Activated CD8-positive, alpha-beta memory T cell treated with anti-CD3 and anti-CD28 coated beads, Interleukin-2, amount 50 U/mL, for 4 hours (primary cell): ENCODE measurements at places on chromosomes 11 and 22.
A peak's percentile ranks its signal among the peaks of the same experiment; 100 is the strongest.

- DNase-seq = no peak
These were observed 882.8 kb upstream of the ANO3 start for GRCh38 chr11:25449091-25449490.

GRCh38 chr11:64724863-64725532, 2.0 kb upstream of the NRXN2 start:
- DNase-seq = no peak

- DNase-seq = no peak
These were observed 13.1 kb downstream of the SYNGR1 start for GRCh38 chr22:39362932-39363331.

GRCh38 chr11:106061954-106062949, 14.9 kb downstream of the KBTBD3 start:
- no peak for DNase-seq

DNA sequence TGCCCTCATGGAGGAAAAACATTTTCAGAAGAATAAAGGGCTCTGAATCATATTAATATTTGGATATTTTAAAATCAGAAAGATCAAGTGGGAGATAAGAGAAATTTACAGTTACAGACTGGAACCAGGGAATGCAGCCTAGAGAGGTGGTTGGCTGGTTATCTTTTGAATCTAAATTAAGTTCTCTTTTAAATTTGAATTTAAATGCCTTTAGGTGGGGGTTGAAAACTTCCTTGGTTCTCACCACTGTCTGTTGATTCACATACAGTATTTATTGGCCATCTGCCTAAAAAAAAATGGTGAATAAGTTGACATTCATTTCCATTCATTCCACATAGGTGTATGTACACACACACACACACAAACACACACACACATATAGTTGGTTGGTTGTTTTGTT, 35.7 kb upstream of the PTPRJ start:
- no peak for DNase-seq

DNA sequence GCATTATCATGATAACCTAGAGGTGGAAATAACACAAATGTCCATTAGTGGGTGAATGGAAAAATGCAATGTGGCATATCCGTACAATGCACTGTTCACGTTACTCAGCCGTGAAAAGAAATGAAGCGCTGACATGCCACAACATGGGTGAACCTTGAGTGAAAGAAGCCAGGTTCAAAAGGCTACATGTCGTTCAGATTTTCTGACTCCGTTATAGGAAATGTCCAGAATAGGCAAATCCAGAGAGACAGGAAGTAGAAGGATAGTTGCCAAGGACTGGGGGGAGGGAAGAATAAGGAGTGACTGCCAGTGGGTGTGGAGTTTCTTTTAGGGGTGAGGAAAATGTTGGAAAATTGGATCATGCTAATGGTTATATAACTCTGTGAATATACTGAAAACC, 133.8 kb downstream of the ATXN10 start:
- DNase-seq = no peak

- DNase-seq = no peak
These were observed 28.4 kb upstream of the PAMR1 start for GRCh38 chr11:35553831-35554230.

GRCh38 chr11:88308576-88308975, 29.0 kb downstream of the CTSC start:
- no peak for DNase-seq

DNA sequence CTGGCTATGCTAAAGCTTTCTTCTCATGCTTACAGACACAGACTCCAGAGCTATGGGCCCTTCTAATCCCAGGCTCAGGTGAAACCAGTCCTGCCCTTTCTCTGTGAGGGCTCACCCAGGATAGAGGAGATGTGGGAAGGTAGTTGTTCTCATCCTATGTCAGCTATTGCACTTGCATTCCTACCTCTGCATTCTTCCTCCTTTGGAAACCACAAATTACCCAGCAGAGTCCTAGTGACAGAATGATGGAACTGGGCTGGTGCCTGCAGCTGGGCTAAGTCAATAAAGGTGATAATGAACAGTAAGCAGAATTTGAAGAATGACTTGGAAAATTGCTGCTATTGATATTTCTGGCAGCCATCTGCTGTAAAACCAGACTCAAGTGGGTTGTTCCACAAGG, 560.0 kb downstream of the TMEM135 start:
- DNase-seq = no peak

DNA sequence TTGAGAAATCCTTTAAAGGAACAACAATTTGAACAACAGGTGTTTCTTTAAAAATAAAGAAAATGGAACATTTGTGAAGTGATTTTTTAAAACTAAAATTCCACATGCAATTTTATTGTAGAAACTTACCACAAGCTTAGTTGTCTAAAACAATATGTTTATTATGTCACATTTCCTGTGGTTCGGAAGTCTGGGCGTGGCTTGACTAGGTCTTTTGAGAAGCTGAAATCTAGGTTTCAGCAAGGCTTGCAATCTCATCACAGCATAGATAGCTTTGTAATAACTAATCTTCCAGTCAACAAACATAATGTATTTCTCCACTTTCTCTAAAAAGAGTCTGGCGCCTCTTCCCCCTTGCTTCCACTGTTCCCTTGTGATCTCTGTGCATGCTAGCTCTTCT, 27.0 kb downstream of the MS4A6A start:
- no peak for DNase-seq

DNA sequence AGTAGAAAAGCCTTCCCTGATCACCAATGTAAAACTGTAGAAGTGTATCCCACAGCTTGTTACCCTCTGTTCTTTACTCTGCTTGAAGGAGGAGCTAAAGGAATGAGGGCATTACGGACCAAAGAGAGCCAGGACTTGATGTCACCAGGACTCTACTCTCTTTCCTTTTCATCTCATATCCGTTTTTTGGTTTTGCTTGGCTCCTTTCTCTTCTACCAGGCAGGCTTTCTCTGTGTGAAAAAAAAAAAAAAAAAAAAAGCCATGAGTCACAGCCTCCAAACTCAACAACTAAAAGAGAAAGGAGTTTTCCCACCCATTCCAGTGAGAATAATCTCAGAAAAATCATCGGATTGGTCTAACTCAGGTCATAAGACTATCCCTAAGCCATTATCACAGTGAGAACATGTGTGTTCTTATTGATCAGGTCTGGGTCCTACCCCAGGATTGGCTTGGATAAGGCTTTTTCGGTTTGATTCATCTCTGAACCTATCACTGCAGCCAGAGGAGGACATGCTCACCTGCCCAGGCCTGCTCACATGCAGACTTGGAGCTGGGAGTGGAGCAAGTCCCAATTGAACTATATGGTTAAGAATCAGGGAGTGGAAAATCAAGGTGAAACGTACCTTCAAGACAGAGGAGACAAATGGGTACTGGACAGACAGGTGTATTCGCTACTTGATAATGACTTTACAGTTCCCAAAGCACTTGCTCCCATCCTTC, 19.4 kb upstream of the LRRC55 start:
- no peak for DNase-seq

- DNase-seq = no peak
These were observed 36.6 kb upstream of the PARVG start for GRCh38 chr22:44144046-44144569.

- peak; percentile 6 for DNase-seq
These were observed 95.7 kb downstream of the PDE2A start for GRCh38 chr11:72578566-72578965.

GRCh38 chr11:15662285-15662684, 547.6 kb downstream of the INSC start:
- no peak for DNase-seq

GRCh38 chr11:46050003-46050461, 71.2 kb downstream of the PHF21A start:
- no peak for DNase-seq

DNA sequence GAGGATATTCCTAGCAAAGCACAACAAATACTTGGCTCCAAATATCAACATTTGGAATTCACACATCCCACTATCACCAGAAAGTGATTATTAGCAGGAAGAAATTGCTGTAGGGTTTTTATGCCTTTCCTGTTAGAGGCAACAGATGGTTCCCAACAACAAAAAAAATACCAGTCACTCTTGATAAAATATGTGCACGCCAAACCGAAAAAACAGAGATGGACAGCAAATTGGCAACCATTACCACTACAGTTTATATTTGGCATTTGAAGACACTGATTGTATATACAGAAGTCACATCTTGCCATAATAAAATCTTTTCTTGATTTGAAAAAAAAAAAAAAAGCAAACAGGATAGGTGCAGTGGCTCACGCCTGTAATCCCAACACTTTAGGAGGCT, 78.2 kb downstream of the TMPRSS5 start:
- DNase-seq = no peak
